NCI-H460 (cell line): ENCODE measurements at places on chromosomes 7 and 10.

- DNase-seq, result no peak
Measured at GRCh38 chr7:130912082-130912861, 178.3 kb upstream of the KLF14 start.

DNA sequence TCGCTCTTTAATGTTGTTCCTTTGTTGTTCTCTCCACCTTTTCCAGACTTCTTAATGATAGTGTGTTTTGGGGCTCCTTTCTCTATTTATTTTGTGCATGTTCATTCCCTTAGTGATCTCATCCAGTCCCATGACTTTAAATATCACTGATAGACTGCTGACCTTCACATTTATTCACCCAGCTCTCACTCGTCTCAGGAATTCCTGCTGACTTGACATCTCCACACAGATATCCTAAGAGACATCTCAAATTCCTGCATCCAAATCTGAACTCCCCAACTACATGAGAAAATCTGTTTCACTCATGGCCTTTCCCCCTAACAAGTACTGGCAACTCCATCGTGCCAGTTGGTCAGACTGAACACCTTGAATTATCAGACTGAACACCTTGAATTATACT, 111.2 kb downstream of the CTTNBP2 start:
- no peak for DNase-seq

DNA sequence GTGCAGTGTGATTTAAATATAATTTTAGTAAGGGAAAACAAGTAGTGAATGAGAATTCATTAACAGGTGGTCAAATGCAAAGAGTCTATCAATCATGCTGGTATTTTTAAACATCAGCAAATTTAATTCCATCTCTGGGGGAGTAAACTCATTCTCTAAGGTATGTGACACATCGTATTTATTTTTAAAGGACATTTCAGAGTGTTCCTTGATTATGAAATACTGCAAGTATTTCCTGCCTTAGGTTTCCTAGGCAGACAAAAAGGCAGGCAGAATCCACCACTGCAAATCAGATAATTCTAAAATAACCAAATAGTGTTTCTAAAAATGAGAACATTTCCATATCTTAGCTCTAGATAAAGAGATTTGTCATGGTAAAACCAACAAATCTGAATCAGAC, 193.8 kb downstream of the LRRTM3 start:
- no peak for DNase-seq

DNA sequence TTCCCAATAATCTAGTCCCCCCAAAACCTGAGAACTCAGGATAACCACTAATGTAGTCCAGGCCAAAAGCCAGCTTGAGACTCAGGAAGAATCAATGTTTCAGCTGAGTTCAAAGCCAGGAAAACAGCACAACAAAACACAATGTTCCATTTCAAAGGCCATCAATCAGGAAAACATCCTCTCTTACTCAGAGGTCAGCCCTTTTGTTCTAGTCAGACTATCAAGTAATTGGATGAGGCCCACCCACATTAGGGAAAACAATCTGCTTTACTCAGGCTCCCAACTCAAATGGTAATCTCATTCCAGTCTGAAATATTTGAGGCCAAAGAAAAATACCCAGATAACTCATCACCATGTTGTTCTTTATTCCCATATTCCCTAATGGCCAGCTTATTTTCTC, 152.2 kb downstream of the SDHAF3 start:
- no peak for DNase-seq

DNA sequence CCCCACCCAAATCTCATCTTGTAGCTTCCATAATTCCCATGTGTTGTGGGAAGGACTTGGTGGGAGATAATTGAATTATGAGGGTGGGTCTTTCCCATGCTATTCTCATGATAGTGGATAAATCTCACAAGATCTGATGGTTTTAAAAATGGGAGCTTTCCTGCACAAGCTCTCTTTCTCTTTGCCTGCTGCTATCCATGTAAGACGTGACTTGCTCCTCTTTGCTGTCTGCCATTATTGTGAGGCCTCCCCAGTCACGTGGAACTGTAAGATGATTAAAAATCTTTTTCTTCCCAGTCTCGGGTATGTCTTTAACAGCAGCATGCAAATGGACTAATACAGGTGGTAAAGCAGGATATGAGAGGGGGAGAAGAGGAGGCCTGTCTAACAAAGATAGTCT, 88.3 kb downstream of the TMEM106B start:
- DNase-seq, result no peak

DNA sequence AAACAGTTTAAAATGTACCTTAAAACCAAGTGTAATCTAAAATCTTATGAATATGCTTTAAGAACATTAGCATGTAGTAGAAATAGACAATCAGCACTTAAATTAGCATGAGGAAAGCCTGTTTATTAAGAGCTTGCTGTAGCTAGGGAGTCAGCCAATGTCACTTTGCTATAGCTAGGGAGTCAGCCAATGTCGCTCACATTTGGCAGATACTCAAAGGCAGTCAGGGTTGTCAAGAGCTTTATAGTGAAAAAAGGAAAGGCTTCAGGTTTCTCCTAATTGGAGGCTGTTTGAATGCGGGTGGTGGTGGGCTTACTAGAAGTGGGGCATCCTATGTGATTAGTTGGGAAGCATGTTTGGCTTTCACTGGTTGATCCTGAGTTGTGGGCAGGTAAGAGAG, 226.2 kb upstream of the DGKB start:
- no peak for DNase-seq

- no peak for DNase-seq
Measured at GRCh38 chr7:627661-628401, 98.7 kb upstream of the DNAAF5 start.

DNA sequence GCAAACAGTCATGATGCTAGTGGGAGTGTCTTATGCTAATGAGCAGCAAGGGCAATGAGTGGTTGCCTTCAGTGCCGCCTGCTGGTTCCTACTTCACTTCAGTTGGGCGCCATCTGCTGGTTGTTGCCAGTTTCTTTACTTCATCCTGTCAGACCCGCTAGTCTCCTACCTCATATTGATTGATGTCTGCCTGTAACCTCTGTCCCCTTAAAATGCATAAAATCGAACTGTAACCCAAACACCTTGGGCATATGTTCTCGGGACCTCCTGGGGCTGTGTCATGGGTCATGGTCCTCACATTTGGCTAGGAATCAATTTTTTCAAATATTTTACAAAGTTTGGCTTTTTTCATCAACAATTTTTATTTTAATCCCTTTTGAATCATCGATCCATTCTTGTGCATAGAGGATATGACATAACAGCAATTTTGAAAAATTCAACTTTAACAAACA, 62.8 kb upstream of the C7orf33 start:
- peak; percentile 88 for DNase-seq

GRCh38 chr7:38905056-38905759, 3.8 kb downstream of the VPS41 start:
- no peak for DNase-seq

GRCh38 chr10:58157076-58157766, 110.5 kb downstream of the IPMK start:
- DNase-seq, result no peak

DNA sequence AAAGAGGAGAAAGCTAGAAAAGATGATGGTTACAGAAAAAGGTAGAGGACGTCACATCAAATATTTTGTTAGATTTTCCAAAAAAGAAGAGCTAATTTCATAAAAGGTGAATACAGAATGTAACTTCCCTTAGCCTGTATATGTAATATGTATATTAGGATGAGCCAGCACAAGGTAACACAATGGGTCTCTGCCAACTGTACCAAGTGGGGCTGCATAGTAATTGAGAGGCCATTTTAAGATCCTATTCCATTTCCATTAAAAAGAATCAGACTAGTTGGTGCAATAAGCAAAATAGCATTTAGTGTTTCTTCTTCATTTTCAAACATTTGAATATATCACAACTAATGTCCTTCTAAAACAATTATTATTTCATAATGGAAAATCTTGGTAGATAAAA, 134.6 kb downstream of the SEMA3A start:
- no peak for DNase-seq
